ENCODE measurements at places on chromosomes 5 and 9. TPM values are rescaled to one million over a fixed set of nuclear protein-coding genes. Genes with fewer than 3 reads are reported as not detected.

FRRS1L gene
- total RNA-seq: 86.7 TPM

WHRN gene
- 4.4 TPM for total RNA-seq

CCDC192 gene
- total RNA-seq: 0.50 TPM

TAF1L gene
- total RNA-seq: 0.06 TPM

CARTPT gene
- total RNA-seq: 17.0 TPM

OR1Q1 gene
- total RNA-seq: not detected

PCDHA11 gene
- 3.0 TPM for total RNA-seq

MRPS2 gene
- 10.9 TPM for total RNA-seq

C9orf152 gene
- not detected for total RNA-seq

SMC5 gene
- total RNA-seq: 38.7 TPM

PCA3 gene
- 0.50 TPM for total RNA-seq

DNM1 gene
- total RNA-seq: 44.6 TPM

KIF2A gene
- 66.8 TPM for total RNA-seq

FBLL1 gene
- total RNA-seq: 15.5 TPM

PKD2L2 gene
- total RNA-seq: not detected

DIPK1B gene
- total RNA-seq: 47.8 TPM

SLC34A1 gene
- not detected for total RNA-seq

CTSV gene
- total RNA-seq: 3.5 TPM

CDC42SE2 gene
- 89.5 TPM for total RNA-seq

SCGB3A2 gene
- total RNA-seq: not detected

TAF11L10 gene
- not detected for total RNA-seq

PAIP1 gene
- total RNA-seq: 131 TPM

TLR4 gene
- total RNA-seq: 34.6 TPM

IFNA2 gene
- not detected for total RNA-seq
